GM06990 (cell line): ENCODE measurements at places on chromosomes 4 and X.

GRCh38 chrX:250965-251364 lies 30.2 kb upstream of the PLCXD1 start:
- no peak for DNase-seq

- no peak for DNase-seq
These were observed 83.7 kb downstream of the DHRSX start for GRCh38 chrX:2416851-2417604.

GRCh38 chr4:185540040-185540439 lies 4.7 kb upstream of the PDLIM3 start:
- no peak for DNase-seq

GRCh38 chr4:155795991-155796390 lies 37.2 kb downstream of the GUCY1B1 start:
- no peak for DNase-seq

DNA sequence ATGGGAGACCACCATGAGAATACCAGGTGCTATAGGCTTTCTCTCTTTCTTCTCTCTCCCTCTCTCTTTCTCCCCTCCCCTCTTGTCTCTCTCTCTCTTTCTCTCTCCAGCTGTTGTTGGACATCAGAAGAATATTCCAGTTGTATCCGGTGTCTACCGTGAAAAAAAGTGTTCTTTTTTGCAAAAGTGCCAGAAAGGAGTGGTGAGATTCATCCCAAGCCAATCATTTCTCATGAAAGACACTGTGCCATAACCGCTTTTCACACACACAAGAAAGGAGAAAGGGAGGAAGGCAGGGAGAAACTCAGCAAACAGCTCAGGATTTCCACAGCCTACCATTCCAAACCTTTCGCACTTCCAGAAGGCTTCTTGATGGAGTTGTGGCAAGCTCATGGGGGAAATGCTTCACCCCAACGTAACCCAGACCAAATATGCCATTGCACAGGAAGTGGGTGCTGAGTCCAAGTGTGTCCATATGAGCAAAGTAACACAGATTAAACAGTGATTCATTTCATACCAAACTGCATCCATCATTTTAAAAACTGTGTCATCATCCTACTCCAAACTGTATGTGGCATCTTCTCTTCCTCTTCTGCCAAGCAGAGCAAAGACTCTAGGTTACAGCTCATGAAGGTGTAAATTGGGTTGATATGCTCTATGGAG lies 224.0 kb downstream of the APBB2 start:
- DNase-seq: peak; percentile 62

- DNase-seq: no peak
These were observed 160.7 kb upstream of the FAM47C start for GRCh38 chrX:36847496-36847895.

GRCh38 chr4:159017323-159018026 lies 85.4 kb upstream of the RAPGEF2 start:
- no peak for DNase-seq

GRCh38 chr4:53905276-53905940 lies 159.0 kb downstream of the CHIC2 start:
- DNase-seq: no peak

- no peak for DNase-seq
These were observed 2.6 kb downstream of the HEPH start for GRCh38 chrX:66166671-66167070.

GRCh38 chr4:14368391-14368790 lies 633.9 kb upstream of the CPEB2 start:
- no peak for DNase-seq

DNA sequence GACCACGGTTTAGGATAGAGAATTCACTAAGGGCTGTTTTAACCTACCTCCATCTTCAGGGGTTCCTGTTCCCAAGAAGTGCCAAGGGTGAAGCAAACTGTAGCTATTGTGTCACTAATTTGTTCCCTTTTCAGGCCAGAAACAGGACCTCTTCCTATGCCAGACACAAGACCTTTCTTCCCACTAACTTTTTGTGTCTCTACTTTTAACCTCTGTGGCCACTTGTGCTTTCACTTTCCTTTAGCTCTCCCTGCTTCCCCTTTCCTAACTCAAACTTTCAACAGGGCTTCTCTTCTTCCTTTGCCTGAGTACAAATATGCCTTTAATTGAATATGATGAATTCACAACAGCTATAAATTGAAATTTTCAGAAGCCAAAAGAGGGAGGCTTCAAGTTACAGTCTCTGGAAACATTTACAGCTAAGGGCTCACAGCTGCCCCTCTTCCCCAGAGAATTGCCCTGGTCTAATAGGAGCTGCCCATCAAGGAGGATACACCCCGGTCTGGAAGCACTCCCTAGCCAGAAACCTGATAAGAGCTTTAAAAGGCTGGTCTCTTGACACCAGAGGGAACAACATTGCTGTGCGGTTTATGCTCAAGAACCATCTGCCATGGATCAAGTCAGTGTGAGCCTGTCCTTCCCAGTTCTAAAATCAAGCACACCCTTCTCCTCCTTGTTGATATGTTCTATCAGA lies 61.7 kb upstream of the PLS3 start:
- no peak for DNase-seq

DNA sequence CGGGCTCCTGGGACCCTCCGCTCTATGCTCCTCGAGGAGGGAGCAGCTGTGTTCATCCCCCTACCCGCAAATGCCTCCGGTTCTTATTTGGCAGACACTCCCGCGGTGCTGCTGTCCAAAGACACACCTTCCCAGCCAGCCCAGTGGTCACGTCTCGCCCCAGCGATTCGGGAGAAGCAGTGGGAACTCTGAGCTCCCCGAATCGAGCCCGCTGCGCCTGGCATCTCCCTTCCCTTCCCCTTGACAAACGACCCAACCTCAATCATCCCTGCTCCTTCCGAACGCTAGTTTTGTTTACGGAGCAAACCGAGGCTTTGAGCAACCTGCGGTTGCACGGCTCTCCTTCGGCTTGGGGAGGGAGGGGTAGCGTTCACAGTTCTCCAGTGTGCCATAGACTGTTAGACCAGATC lies 317 bp upstream of the FRMPD4 start:
- no peak for DNase-seq

DNA sequence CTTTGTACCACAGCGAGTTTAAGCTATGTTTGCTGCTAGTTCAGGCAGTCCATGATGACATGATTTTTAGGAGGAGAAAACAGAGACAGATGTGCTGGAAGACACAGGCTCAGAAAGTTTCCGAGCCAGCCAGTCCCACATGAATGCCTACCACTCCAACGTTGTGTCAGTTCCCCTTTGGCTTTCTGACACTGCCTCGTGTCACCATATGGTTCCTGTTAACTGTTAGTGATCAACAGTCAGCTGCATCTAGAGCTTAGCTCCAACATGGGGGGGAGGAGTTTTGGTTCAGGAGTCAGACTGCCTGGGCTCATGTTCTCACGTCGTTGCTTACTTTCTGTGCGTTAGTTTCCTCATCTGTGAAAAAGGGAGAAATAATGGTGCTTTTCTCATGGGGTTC lies 343.7 kb downstream of the MID1IP1 start:
- DNase-seq: peak; percentile 22

- no peak for DNase-seq
These were observed 82.5 kb downstream of the AMELX start for GRCh38 chrX:11375614-11376119.

DNA sequence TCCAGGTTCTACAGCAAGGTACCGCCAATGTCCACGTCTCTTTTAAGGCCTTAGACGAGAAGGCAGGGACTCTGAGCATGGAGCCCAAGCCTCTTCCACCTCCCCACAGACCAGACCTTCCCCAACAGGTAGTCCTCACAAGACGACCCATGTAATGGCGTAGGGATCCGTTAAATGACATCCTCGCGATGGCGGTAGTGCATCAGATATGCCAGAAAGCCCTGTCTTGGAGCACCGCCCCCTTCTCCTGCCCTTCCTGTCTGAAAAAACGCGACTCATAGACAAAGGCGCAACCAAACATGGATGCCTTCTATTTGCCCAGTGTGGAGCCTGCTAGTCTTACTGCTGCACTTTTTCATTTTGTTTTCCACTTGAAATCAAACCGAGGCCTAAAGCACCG lies 185.4 kb downstream of the OR13H1 start:
- DNase-seq: peak; percentile 71

DNA sequence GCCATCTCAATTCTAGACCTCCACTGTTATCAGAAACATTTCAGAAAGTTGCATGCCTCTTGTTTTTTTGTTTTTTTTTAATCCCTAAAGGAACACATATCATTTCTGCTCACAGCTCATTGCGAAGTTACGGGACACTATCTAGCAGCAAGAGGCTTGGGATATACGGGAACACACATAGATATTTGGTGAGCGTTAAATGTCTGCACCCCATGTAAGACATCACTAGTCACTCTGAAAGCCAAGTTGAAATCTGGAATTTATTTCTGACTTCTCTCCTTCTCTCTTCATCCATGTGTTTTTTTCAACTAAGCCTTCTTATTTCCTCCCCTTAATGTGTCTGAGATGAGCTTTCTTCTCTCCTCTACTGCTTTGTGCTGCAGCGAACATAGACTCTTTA lies 683.7 kb downstream of the PDHA2 start:
- DNase-seq: no peak

DNA sequence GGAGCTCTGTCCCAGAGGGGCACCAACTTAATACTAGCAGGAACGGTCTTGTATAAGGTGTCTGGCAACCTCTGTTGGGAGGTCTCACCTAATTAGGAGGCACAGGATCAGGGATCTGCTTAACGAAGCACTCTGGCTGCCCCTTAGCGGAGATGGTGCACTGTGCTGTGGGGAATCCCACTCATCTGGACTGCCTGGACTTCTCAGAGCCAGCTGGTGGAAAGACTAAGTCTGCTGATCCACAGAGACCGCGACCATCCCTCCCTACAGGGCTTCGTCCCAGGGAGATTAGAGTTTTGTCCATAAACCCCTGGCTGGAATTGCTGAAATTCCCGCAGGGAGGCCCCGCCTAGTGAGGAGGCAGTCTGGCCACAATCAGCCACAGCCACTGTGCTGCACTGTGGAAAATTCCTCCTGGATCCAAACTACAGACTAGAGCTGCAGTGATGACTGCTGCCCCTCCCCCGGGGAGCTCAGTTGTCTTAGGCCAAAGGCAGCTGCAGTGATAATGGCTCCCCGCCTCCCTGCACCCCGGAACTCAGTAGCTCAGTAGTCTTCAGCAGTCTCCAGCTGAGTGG lies 22.0 kb upstream of the ZCCHC4 start:
- DNase-seq: no peak

GRCh38 chrX:143788265-143788664 lies 67.7 kb upstream of the SPANXN2 start:
- DNase-seq: no peak

GRCh38 chr4:141078871-141079270 lies 54.4 kb downstream of the RNF150 start:
- no peak for DNase-seq

- DNase-seq: no peak
These were observed 22.2 kb downstream of the GUCY1A1 start for GRCh38 chr4:155688860-155689259.

GRCh38 chr4:8940792-8941491 lies 69.3 kb upstream of the HMX1 start:
- no peak for DNase-seq

DNA sequence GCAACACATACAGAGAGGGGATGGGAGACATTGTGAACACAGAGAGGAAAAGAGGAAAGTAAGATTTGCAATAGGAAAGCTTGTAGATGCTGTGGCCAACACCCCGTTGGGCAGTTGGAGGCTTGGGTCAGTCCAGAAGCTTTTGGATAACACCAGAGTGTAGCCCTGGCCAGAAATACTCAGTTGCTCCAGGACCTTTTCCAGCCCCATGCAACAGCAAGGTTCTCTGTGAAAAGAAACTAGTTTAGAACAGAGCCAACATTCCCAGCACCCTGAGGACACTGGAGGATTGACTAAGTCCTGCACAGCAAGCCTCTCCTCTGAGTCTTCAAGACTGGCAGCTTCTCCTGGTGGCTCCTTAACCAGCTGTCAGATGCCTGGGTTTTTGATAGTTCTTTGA lies 27.9 kb upstream of the NAF1 start:
- no peak for DNase-seq

DNA sequence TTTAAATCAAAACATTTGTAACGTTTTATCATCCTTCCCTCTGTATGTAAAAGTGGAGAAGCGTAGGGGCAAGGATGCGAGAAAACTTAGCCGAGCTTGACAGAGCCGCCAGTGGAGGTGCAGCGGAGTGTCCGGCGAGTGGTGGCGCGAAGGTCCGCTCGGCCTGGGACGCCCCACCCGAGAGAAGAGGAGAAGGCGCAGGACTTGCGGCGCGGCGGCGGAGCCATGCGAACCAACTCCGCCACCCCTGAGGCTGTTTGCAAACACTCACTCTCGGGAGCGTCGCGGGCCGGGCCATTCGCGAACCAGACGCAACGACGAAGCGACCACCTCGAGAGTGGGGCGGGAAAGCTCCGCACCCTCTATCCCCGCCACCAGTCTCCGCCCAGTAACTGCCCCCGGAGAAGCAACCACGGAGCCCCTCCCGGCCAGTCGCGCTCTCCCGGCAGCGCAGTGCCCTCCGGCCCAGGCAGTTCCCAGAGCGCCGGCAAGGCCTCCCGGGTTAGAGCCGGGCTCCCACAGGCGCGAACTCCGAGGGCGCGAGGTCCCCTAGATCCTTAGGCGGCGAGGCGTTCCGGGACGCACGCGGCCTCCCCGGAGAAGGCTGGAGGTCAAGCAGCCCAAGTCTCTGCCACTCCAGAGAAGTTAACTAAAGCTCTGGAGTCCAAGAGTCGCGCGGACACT lies 2.3 kb upstream of the MAB21L2 start:
- peak; percentile 20 for DNase-seq

- DNase-seq: no peak
These were observed 7.5 kb upstream of the LHFPL1 start for GRCh38 chrX:112687189-112687691.

DNA sequence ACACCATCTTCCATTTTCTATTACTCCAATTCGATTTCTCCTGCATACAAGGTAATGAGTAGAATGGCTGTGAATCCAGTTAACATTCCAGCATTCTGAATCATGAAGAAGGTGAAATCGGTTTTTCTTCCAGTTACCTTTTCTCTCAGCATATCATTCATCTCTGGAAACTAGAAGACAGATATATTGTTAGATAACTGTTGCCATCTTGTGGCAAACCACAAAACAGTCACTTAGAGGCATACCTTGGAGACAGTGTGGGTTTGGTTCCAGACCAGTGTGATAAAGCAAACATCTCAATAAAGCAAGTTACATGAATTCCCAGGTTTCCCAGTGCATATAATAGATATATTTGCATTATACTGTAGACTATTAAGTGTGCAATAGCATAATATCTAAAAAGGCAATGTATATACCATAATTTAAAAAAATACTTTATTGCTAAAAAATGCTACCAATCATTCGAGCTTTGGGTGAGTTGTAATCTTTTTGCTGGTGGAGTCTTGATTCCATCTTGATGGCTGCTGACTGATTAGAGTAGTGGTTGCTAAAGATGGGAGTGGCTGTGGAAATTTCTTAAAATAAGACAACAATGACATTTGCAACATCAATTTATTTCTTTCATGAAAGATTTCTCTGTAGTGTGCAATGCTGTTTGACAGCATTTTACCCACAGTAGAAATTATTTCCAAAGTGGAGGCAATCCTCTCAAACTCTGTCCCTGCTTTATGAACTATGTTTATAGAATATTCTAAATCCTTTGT lies 82.1 kb downstream of the SLC39A8 start:
- peak; percentile 18 for DNase-seq
